NCI-H1930 (cell line): ENCODE measurements at places on chromosomes 7 and 10.

GRCh38 chr7:150401424-150401790, 22.3 kb downstream of the ZNF775 start:
- no peak for DNase-seq

DNA sequence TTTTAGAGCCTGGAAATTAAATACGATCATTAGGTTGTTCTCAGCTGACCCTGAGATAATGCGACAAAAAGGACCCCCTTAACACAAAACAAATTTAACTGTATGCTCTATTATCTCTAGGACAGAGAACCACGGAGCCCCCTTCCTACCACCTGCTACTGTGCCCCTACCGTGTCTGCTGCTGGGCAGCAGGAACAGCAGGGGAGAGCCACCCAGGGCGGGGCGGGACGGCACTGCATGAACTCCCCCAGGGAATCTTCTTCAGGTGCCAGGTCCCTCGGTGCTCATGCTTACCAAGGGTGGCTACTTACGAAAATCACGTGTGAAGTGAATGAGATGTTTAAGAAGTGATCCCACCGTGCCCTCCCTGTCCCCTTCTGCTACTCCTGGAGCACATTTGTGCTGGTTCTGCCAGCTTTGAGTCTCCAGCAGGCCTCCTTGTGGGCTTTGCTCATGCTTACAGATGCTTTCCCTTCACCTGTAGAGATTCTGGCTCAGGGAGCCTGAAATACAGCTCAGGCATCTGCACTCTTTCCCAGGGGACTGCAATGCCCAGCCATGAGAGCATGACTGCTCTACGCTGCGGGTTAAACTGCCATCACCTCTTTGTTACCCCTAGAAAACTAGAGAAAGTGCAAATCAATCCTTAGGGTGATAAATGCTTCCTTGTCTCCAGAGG, 59.9 kb downstream of the MRPL32 start:
- DNase-seq: no peak

DNA sequence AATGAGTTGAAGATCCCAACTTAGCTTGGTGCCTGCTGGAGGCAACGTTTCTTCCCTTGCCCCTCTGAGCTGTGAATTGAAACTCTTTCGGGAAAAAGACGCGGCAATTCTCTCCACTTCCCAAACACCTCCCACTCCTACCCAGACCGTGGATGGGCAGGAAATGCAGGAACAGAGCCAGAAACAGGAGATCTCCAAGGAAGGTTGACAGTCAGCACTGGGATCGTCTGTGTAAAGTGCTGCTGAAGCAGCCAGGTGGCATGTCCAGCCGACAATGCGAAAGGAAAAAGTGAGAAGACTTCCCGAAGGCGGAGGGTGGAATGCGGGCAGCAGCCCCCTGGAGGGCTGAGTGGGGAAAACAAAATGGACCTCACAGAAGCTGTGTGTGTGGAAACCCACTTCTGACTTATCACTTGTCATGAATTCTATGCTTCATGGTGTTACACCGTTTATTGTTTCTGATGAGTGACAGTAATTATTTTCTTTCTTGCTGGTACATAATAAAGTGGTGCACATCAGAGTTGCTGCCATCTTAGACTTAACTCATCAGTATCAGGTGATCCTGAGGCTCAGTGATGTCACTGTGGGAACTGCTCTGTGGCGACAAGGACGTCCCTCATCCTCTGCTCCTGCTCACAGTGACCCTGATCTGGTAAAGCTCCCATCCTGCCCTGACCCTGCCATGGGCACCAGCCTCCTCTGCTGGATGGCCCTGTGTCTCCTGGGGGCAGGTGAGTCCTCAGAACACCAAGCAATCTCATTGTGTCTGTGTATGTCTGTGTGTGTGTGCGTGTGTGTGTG, 220.5 kb upstream of the PRSS1 start:
- no peak for DNase-seq

GRCh38 chr7:125090596-125090995, 161.0 kb upstream of the POT1 start:
- no peak for DNase-seq

- DNase-seq: no peak
These were observed 27.7 kb downstream of the PRLHR start for GRCh38 chr10:118567701-118568248.

DNA sequence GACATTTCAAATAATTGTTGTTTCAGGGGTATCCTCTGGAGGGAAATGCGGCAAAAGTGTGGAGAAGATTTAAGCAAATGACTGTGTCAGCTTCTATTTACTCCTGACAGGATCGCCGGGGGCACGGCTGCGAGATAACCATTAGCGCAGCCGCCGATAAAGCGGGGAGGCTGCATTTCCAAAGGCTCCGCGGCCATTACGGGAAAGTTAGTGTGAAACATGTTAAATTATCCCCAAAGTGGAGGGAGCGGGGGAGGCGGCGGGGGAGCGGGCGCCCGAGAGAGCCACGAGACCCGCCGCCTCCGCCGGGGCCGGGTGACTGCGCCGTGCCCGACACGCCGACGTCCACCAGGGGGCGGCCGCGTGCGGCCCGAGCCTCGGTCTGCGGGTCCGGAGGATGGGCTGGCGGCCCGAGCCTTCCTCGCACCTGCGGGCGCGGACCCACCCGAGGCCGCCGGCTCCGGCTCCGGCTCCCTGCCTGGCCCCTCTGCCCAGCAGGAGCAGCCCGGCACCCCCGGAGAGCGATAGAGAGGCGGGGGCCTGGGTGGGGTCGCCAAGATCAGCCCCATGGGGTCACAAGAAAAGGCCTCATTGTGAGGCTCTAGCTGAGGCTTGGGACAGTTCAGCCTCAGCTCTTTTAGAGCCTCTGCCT, 74.4 kb upstream of the PAX2 start:
- DNase-seq: no peak

DNA sequence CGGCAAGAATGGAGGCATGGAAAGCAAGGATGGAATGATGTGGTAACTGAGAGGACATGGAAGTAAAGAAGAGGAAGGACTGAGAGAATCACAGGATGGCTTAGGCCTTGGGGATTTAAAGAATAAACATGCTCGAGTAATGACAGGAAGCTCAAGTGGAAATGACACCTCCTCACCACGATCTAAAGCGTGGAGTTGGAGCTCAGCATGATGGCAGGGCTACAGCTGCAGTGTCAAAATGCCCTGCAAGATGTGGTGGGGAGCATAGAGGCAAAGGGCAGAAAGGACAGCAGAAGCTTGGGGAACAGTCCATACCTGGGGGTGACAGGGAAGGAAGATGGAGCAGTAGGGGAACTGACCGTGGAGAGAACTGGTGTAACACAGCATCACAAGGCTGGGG, 229.5 kb upstream of the PLXNA4 start:
- no peak for DNase-seq

DNA sequence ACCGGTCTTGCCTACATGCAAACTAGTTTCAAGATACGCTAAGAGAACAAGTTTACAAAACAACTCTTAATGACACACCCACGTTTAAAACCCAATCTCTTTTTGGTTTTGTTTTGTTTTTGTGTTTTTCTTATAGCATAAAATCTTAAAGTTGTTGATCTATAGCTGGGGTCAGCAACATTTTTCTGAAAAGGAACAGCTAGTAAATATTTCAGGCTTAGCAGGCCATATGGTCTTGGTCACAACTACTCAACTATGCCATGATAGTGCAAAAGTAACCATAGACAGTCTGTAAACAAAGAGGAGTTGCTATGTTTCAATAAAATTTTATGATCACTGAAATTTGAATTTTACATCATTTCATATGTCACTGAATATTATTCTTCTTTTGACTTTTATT, 327.4 kb downstream of the AGMO start:
- no peak for DNase-seq

DNA sequence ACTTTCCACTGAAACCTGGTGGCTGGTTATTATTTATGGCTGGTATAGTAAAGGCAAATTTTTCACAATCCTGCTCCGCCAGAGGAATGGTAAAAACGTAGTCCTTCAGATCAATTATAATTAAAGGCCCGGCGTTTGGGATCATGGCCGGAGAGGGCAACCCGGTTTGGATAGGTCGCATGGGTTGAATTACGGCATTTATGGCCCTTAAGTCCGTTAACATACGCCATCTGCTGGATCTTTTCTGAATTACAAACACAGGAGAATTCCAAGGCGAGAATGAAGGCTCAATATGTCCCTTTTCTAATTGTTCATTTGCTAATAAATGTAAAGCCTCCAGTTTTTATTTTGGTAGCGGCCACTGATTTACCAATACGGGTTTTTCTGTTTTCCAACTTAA, 11.3 kb upstream of the TAS2R3 start:
- no peak for DNase-seq

DNA sequence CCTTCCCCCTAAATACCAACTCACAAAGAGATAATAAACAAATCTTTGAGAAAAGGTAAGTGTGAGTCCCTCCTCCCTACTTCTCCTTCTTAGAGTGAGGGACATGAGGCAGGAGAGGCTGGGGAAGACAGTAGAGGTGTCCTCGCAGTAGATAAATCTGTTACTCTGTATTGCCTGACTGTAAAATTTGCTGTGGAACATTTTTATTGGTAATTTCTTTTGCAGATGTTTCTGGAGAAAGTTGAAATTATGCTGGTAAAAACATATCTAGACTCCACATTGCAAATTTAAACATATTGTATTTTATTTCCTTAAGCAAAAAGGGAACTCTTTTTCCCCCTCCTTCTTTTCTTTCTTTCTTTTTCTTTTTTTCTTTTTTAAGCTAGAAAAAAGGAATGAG, 58.5 kb downstream of the PLCE1 start:
- no peak for DNase-seq

DNA sequence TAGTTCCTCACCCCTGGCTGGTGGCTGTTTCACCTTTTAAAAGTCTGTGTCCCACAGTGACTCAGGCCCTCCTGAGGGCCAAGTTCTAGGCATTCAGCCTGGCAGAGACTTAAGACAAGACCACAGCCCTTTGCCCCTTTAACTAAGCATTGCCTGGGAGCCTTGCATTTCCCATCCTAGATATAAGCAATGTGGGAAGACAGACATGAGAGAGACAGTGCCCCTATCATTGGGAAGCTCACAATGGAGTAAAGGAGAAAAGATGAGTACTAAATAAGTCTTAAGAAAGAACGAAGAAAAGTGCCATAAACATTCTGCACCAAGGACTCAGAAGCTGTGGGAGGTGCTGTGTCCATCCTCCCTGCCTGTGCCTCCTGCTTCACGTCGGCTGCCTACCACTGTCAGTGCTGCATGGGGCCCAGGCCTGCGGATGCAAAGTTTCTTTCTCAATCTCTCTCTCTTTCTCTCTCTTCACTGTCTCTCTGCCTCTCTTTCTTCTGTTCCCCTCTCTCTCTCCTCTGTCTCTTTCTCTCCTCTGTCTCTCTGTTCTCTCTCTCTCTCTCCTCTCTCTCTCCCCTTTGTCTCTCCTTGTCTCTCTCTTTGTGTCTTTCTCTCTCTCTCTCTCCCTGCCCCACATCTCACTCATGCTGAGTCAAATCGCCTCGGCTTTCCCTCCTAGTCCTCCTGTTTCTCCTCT, 21.5 kb downstream of the GPRIN2 start:
- no peak for DNase-seq

DNA sequence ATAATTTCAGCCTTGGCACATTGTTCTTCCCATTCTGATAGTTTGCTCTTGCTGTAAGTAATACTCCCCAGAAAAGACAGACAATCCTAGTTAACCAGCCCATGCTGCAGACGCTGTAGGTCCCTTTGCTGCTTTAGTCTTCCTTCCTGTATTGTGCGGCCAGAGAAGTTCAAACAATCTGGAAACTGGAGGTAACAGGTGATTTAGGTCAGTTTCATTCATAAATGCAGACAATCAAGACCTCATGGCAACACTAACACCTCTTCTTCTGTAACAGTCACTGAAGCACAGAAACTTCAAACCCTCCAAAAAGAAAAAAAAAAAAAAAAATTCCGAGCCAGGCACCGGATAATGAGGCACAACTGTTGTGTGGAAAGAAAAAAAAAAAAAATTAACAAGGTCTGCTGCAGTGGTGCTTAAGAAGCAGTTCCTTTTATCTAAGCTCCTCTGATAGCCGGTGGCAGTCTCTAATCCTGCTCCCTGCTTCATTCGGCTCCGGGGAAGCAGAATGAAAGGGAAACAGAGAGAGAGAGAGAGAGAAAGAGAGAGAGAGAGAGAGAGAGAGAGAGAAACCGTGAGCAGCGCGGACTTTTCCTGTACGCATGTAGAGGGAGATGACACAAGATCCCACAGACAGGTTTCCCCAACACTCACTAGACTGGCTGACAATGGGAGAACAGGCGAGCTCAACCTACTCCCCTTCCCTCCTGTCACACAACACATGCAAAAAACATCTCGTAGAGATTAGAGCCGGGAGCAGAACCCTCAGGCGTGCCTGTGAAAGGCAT, at the start of gene SEMA3A:
Gene SEMA3A (minus strand): TSS at position 306 of the 788 bp plus-strand sequence. CDS start 203 bp downstream, at position 103.
- no peak for DNase-seq

DNA sequence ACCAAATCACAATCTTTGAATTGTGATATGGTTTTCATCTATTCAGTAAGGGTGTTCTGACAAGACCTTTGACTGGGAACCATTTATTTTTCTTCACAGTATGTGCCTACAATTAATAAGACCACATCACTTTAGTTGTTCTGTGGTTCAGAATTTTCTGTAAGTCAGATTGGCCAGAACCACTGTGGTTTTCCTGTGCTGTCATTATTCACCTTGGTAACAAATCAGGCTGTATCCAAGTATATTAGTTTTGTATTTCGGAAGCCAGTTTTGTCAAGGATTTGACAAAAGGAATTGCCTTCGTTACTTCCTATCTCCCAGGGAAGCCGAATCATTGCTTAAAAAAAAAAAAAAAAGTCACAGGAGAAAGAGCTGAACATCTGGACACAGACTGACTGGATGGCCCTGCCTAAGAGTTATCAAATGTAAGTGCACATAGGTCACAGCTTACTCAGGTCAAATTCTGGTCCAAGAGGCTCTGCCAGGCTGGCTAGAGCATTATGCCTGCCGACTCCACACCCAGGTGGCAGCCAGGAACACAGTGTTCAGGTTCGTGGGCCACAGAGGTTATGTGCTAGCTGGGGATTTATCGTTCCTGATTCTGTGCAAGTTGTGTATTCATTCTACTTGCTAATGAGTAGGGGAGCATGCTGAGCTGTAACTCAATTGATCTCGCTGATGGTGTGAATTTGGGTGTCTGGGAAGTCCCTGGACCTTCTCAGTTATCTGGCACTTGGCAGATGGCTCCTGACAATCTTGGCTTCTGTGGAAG, 175.3 kb downstream of the JAZF1 start:
- no peak for DNase-seq

- no peak for DNase-seq
These were observed 9.9 kb upstream of the FAM180A start for GRCh38 chr7:135758531-135758932.

DNA sequence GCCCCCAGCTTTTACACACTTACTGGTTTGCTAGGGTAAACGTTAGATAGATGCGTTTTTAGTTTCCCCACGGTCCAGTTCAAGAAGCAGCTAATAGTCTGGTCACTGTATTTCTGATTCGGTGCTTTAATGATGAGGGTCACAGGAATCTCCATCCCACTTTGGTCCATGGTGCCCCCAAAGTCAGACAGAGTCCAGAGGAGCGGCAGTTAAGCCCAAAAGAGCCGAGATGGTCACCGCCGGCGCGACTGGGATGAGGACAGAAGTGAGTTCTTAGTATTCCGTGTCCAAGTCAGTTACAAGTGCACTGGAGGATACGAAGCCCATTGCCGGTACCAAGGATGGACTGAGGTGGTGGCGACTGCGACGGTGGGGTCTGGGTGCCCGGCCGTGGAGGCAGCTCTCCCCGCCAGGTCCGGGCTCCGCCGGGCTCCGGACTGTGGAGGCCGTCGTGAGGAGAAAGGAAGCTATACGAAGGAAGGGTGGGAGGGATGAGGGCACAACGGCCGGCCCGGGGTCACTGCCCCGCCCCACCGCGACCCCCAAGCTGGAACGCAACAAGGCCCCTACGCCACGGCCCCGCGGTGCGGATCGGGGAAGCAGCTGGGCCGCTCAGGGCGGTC, 663 bp downstream of the HERPUD2 start:
- DNase-seq: no peak
